ENCODE measurements at places on chromosomes 1 and 21.

DNA sequence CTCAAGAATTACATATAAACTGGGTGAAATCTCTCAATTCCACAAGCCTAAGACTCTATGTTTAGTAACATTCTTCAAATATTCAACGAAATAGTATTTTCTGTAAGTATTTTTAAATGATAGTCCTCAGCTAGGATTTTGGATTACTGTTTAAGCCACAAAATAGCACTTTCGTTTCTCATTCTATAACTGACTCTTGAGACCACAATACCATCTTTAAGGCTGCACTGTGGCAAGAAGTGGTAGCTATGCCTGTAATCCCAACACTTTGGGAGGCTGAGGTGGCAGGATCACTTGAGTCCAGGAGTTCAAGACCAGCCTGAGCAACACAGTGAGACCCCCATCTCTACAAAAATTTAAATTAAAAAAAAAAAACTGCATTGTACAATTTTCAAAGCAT lies 126.7 kb downstream of the CDC42BPA start:
- no peak for DNase-seq

GRCh38 chr1:65165269-65165993 lies 17.4 kb downstream of the AK4 start:
- no peak for DNase-seq

- no peak for DNase-seq
These were observed at the start of gene TNFRSF1B for GRCh38 chr1:12166834-12167492. Gene TNFRSF1B (plus strand): TSS chr1:12166991. CDS start chr1:12167092, 101 bp downstream.

DNA sequence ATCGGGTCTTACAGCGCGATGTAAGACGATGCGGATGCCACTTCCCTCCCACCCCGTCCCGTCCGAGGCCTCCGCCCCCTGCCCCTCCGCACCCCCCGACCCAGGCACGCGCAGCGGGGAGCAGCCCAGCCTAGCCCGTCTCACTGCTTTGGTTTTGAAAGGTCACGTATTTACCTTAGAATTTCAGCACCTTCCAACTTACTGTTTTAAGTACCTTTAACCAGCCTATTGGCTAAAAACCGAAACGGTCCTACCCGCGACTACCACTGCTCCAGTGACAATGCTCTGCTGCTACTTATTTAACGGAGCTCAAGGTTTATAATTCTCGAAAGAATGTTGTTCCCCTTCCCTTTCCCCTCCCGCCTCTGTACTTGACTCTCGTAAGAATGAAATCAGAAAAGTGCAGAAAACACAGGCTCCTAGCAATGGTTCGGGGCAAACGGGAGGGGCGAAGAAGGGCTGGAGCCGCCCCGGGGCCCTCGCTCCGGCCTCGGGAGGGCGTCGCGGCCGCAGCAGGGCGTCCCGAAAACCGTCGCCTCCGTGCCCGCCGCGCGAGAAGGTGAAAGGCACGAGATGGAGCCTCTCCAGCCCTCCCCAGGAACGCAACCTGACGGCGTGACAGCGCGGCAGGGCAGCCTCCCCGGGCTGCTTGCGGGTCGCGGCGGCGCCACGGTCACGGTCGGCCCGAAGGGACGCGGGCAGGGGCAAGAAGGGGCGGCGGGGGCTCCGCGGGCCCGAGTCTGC lies 667 bp downstream of the TMEM50B start:
- no peak for DNase-seq

- DNase-seq = no peak
These were observed 51.1 kb downstream of the KCNH1 start for GRCh38 chr1:211082824-211083223.

GRCh38 chr21:41576013-41576615 lies 68.2 kb upstream of the TMPRSS2 start:
- DNase-seq = no peak

- no peak for DNase-seq
These were observed 69.6 kb downstream of the AJAP1 start for GRCh38 chr1:4724001-4724400.

GRCh38 chr1:110554871-110555801 lies 36.2 kb upstream of the KCNA10 start:
- DNase-seq = no peak

DNA sequence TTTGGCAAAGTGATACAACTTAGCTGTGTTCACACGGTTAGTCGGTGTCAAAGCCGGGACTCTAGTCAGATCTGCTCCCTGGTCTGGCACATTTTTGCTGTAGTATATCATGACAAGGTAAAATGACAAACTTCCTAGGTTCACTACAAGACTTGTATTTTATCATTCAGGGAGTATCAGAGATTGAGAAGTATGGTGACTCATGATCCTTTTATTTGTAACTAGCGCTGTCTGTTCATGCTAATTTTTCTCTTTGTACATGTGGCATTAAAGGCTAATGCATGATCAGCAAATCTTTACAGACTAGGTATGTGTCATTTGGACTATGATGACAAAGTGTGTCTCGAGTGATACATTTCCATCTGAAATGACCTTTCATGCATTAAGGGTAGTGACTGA lies 326.7 kb downstream of the SIPA1L2 start:
- no peak for DNase-seq

GRCh38 chr1:108889706-108890384 lies 13.1 kb downstream of the GPSM2 start:
- DNase-seq = no peak

- no peak for DNase-seq
These were observed 1233.1 kb downstream of the PLA2G4A start for GRCh38 chr1:188061881-188062280.

All from esophagus squamous epithelium (tissue), 5 donors.